ENCODE measurements at places on chromosomes 5 and 9.

DNA sequence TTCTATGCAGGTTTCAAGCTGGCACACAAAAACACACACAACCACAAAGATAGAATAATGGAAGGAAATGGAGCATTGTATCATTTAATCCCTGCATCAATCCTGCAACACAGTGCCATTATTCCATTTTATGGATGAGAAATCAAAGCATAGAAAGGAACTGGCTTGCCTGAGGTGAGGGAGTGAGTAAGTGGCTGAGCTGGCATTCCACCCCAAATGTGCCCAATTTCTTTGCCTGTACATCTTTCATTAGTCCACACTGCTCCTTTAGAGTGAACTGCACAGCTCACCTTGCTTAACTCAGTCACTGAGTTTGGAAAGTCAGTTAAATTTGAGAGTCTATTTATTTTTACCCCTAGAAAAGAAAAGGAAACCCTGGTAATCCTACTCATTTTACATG, 28.9 kb downstream of the ZNF366 start:
- no peak for DNase-seq

DNA sequence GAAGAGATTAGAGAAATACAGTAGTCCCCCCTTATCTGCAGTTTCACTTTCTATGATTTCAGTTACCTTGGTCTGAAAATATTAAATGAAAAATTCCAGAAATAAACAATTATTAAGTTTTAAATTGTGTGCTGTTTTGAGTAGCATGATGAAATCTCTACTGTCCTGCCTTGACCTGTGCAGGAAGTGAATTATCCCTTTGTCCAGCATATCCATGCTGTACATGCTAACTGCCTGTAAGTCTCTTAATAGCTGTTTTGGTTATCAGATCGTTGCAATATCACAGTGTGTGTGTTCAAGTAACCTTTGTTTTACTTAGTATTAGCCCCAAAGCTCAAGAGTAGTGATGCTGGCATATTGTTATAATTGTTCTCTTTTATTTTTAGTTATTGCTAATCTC, 11.2 kb upstream of the JAK2 start:
- no peak for DNase-seq

GRCh38 chr9:8648271-8648845, 848.8 kb upstream of the DMAC1 start:
- DNase-seq = no peak

DNA sequence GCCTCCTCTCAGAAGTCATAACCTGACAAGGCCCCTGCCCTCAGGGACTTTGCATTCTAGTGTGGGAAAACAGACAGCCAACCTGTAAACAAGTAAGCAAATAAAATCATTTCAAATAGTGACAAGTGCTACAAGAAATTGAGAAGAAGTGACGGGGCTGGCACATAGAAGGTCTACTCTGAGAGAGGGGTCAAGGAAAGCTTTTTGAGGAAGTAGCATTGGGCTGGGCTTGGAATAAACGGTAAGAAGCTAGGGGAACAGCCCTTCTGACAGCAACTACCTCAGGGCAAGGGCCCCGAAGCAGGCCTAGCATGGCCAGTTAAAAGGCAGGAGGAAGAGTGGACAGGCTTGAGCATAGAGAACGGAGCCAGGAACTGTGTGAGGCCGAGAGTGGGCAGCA, 4.8 kb upstream of the SLC2A8 start:
- DNase-seq = no peak

- no peak for DNase-seq
These were observed 11.0 kb downstream of the SPARC start for GRCh38 chr5:151675611-151676313.

GRCh38 chr5:149654231-149654630, 72.9 kb downstream of the ARHGEF37 start:
- DNase-seq = no peak

All from nucleus accumbens (tissue), 56 donors.